ENCODE measurements at places on chromosomes 5 and 9. TPM values are rescaled to one million over a fixed set of nuclear protein-coding genes. Genes with fewer than 3 reads are reported as not detected.

DNA sequence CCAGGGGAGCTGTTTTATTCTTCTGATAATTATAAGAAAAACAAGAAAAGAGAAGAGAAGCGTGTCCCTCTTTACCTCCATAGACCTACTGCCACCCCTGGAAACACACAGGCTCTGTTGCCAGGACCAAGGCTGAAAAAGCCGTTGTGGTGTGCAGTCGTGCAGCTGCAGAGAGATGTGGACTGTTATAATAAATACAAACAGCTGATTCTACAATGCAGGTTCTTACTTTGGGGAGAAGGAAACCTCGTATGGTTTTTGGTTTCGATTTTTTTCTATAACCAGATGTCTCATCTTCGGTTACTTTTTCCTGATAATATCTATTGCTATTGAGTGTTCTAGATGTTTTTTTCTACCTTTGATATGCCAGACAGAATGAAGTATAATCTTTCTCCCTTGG lies 28.1 kb downstream of the FYB1 start:
- no peak for DNase-seq

DNA sequence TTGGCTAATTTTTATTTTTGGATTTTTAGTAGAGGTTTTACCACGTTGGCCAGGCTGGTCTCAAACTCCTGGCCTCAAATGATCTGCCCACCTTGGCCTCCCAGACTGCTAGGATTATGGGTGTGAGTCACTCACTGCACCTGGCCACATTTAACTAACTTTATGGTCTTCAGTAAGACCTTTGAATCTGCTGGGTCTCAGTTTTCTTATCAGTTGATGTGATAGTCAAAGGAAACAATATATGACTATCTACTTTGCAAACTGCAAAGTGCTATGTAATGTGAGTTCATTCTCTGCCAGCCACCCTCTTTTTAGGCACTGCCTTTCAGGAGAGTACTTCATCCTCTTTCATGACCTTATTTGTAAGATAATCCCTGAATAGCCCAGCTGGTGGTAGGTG lies 474.7 kb downstream of the PDE4D start:
- peak; percentile 84 for DNase-seq

GRCh38 chr5:1509346-1510085 lies 14.2 kb downstream of the LPCAT1 start:
- no peak for DNase-seq

DNA sequence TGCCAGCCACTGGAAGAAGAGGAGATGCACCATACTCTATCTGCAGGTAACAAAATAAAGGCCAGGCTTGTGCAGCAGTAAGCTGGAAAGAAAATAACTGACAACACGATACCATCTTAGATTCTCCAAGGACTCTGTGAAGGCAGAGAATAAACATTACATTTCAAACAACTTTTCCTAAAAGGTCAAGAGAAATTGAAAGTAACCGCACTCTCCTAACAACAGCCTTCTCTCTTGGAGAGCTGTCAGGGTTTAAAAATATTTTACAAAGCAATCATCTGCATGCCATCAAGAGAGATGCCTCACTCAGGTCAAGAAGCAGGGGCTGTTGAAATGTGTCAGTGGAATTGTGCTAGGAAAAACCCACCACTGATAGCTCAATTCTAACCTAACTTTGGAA lies 13.5 kb upstream of the TTLL11 start:
- no peak for DNase-seq

DNA sequence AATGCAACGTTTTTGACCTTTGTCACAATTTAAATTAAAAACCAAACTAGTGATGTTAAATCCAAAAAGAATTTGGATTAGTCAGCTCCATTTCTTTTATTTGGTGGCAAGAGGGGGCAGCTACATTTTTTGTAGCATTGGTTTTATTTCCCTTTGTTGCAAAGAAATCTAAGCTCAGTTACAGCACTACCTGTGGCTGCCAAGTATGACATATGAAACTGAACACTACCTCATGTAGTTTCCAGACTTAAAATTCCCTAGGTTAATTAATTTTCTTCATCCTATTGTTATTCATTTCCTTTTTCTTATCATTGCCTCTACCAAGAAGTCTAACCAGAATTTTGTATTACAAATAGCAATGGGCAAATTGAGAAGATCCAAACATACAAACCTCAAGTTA lies 393.5 kb downstream of the BRINP1 start:
- DNase-seq: no peak

GRCh38 chr9:136857166-136857565 lies 5.0 kb downstream of the MAMDC4 start:
- DNase-seq: no peak

DNA sequence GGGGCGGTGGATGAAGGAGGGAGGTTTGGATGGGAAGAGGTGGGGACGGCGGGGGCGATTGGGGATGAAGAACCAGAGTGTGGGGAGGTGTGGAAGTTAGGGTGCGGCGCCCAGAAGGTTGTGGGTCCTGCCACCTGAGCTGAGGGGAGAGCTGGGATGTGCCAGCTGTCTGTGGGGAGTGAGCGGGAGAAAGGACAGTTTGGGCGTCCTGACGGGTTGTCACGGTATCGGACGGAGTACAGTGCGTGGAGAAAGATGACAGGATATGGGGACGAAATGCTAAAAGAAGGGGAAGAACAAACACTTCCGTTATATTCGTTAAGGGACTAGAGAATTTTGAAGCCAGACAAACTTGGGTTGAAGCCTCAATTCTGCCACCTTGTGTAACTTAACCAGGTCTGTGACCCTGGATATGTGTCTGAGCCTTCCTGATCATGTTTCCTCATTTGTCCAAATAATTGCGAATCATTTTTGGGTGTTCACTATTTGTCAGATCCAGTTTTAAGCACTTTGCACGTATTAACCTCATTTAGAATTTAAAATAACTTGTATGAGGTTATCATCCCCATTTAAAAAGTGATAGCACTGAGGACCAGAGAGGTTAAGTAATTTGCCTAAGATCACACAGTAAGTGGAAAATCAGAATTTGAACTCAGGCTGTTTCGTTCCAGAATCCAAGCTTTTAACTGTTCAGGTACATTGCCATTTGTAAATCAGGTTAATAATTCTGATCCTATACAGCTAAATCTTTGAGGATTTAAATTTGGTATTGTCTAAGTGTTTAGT lies 689 bp downstream of the CNTRL start:
- DNase-seq: no peak

- no peak for DNase-seq
Measured at GRCh38 chr9:3398232-3398648, 127.6 kb downstream of the RFX3 start.

DNA sequence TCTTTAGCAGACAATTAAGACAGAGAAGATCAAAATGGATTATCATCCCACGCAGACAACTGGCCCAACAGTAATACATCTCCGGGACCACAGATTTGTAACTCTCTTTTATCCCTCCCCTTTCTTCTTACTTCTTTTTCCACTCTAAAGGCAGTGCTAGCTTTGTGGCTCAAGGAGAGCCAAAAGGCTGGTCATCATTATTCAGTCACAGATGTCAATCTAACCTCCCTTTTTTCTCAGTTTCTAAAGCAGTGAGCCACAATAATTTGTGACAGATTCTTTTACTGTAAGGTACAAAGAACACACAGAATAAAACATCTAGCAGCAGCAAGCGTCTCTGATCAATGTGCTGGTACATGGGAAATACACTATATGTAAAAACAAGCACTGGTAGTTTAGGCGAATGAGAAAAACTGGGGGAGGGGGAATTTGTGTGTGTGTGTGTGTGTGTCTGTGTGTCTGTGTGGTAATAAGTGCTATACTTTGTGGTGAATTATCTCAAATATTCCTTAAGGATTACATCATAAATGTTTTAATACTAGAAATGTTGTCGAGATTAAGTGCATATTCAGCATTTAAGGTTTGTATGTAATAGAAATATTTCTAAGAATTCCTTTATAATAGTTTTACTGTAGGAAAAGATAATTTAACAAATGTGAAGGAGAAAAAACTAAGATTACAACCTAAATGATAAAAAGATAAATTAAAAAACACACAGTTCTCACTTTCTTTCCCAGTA lies 140.2 kb downstream of the DENND1A start:
- DNase-seq: no peak

DNA sequence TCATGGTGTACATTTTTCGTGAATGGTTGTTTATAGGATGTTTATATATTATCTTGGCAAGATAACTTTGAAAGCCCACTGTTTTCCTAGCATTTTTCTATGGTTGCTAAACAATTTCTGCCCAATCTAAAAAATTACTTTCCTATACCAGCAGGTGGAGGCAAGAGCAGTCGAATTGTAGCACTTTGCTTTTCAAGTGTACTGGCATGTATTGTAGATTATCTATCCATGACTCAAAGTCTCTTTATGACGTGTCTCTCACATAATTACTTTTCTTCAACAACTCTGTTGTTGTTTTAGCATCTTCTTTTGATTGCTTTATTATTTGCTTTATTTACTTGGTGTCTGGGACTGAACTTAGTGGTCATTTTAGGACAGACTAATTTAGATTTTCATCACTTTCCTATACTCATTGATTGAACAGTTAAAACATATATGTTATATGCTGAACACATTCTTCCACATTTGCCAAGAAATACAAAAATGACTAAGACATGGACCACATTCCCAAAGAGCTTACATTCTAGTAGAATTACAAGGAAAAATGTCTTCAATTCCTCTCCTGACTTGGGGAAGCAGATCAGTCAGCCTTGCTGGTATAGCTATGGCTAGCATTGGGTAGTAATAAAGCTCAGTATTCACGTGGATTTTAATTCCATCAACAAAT lies 20.7 kb downstream of the NLN start:
- DNase-seq: peak; percentile 42

DNA sequence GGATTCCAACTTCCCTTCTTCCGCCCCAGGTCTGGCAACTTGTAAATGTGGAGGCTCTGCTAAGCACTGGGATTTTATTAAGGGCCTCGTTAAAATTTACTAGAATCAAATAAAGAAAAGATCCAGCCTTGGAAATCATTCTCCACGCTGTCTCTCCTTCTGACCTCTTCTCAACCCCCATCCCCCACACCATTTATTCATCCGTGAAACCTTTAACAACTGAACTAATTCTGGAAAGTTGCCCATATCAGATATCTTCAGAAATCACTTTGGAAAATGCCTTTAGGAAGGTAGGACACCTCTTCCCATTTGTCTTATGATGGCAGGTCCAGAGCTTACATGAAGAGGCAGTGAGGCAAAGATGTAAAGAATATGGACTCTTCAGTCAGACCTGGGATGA lies 288.5 kb downstream of the SLIT3 start:
- DNase-seq: no peak

GRCh38 chr9:4298255-4299004 lies 1.4 kb downstream of the GLIS3 start:
- DNase-seq: peak; percentile 33

GRCh38 chr5:117604845-117605244 lies 1030.2 kb upstream of the SEMA6A start:
- DNase-seq: no peak

DNA sequence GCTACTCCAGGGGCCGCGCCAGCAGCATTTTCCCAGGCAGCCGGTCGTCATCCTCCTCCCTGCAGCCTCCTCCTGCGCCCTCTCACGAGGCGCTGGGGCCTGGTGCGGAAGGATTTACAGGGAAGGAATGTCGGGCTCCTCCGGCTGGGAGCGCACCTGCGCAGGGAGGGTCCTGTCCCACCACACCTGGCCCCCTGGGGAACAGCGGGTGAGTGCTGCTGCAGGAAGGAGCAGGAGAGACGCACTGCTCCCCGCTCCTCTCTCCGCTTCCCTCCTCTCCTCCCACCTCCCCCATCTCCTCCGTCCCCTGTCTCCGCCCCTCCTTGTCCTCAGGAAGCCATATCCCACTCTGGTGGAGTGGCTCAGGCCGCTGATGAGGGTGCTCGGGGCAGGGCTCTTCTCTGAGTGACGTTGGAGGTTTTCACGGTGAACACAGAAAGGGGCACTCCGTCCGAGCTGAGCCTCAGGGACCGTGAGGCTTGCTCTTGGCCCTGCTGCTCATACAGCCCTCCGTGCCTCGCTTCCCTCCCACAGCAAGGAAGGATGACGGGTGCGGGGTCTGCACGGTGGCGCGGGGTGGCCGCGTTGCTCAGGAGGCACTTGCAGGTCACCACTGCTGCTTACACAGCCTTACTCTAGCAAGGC lies 31.3 kb downstream of the IRX4 start:
- no peak for DNase-seq

- no peak for DNase-seq
Measured at GRCh38 chr9:110641293-110641692, 27.3 kb upstream of the MUSK start.

- DNase-seq: peak; percentile 44
Measured at GRCh38 chr5:10355071-10355889, 1.8 kb downstream of the MARCHF6 start.

DNA sequence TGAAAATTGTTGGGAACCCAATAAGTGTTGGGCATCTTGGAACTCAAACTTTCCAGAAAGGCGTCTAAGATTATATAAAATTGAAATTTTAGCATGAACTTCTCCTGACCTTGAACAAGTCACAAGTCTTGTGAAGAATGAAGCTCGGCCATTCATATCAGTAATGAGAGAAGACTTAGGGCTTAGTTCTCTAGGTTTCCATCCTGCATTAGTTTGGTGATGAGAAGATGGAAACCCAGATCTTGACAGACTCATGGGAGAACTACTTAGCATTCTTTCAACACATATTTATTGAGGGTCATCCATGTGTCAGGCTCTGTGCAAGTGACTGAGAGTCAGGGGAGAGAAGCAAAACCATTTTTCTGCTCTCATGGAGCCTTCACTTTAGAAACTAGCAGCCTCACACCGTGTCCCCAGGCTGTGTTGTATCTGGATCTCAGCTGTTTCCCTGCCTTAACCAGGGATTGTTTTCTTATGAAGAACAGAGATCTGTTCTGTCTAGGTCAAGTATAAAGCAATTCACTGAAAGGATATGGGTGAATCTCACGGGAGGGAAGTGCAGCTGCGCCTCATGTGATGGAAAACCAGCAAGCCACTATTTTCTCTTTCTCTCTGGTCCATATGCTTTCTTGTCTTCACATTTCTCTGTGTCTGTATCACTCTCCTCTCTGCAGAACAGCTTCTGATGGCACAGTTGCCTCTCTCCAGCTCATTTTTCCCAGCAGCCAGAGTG lies 3.4 kb downstream of the GARNL3 start:
- no peak for DNase-seq

DNA sequence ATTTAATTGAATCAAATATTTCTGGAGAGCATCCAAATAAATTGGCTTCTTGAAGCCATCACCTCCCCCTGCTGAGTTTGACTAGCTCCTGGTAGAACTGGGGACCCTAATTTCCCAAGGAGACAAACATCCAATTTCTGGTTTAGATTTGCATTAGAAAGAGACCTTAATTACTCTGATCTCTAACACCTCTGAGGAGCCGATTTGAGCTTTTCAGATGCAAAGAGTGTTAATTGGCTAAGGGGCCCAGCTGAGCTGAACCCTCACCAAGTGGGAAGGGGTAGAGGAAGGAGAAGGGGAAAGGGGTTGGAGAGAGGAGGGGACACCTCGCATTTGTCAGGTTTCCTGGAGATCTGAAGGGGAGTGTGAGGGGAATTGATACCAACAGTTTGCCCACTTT lies 145.4 kb upstream of the SHB start:
- no peak for DNase-seq

GFI1B gene
- polyA plus RNA-seq: 6.2 TPM

FBXW2 gene
- polyA plus RNA-seq: 45.5 TPM

PCDHB10 gene
- polyA plus RNA-seq: 2.9 TPM

GCNT1 gene
- polyA plus RNA-seq: 108 TPM

EIF4EBP3 gene
- polyA plus RNA-seq: 14.7 TPM
